ENCODE measurements at places on chromosomes 7 and 10. TPM values are rescaled to one million over a fixed set of nuclear protein-coding genes. Genes with fewer than 3 reads are reported as not detected.

GRCh38 chr10:2076528-2076927 lies 339.2 kb upstream of the ADARB2 start:
- no peak for DNase-seq

The FAM13C gene
- 0.03 TPM for total RNA-seq

DNA sequence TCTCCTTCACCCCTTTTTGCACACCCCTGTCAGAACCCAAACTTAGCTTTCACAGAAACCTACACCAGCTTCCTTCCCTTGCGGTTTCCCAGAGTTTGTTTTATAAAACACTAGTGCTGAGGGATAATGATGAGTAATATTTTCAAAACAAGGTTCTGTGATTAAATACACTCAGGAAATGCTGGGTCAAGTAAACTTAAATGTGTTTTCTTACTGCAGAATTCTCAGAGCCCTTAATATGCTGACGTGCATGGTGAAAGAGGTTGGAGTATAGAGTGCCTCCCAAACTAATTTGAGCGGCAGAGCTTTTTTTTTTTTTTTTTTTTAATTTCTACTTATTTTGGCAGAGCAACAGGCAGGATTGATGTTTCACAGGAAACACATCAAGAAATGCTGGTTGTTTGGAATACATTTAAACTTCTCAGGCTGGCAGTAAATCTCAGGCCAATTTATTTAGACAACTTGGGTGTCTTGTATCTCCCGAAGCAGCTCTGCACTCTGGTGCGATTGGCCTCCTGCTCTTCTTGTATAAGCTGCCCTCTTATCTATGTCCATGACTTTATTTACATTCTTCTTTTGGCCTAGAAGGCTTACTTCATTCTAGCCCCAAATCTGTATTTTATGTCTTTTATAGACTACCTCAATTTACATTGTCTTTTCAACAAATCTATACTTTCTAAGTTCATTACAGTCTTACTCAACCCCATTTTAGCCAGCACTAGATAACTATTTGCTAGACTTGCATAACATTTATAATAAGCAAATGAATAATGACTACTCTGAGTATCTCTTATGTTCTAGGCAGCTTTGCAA lies 165.4 kb downstream of the BMPER start:
- no peak for DNase-seq

The GPR37 gene
- not detected for total RNA-seq

GRCh38 chr10:35885076-35885475 lies 243.0 kb upstream of the FZD8 start:
- no peak for DNase-seq

GRCh38 chr7:118872568-118872967 lies 648.1 kb downstream of the ANKRD7 start:
- no peak for DNase-seq

DNA sequence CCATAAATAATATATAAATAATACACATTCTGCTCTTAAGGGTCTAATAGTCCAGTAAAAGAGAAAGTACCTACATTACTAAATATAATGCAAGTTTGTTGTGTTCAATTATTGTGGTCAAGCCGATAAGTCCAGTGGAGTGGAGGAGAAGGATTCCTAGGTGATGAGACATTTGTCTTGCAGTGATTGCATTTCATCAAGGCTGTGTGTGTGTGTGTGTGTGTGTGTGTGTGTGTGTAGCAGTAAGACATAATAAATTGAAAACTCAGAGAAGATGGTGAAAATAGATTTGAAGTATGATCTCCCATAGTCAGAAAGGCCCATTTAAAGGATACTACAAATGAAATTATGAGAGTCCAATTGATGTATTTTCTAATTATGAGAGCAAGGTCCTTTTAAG lies 192.5 kb upstream of the SEMA3C start:
- DNase-seq, result peak; percentile 60

GRCh38 chr7:91692800-91693199 lies 187.7 kb downstream of the MTERF1 start:
- no peak for DNase-seq

- no peak for DNase-seq
These were observed 926.3 kb downstream of the NRG3 start for GRCh38 chr10:82801289-82801688.

DNA sequence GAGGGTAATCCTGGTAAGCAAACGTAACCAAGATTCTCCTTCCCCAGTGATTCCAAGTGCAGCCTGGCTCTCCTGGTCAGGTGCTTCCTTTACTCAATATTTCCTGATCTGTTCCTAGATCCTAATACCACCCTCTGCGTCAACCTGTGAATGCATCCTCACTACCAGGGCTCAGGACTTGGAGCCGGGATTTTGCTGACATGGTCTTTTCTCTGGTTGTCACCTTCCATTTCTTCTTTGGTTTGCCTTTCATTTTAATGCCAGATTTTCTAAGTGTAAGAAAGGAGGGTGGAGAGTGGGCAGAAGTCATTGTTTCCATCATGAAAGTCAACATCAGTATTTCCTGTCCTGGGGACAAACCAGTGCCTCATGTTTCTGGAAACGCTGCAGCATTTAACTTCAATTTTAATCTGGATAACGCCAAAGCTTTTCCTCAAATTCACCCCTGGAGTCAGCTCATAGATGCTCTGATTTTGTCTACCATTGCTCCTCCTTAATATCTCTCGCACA lies 210.4 kb upstream of the ZNF32 start:
- no peak for DNase-seq

The GIMAP6 gene
- not detected for total RNA-seq

GRCh38 chr7:89123871-89124270 lies 328.3 kb upstream of the TEX47 start:
- no peak for DNase-seq

DNA sequence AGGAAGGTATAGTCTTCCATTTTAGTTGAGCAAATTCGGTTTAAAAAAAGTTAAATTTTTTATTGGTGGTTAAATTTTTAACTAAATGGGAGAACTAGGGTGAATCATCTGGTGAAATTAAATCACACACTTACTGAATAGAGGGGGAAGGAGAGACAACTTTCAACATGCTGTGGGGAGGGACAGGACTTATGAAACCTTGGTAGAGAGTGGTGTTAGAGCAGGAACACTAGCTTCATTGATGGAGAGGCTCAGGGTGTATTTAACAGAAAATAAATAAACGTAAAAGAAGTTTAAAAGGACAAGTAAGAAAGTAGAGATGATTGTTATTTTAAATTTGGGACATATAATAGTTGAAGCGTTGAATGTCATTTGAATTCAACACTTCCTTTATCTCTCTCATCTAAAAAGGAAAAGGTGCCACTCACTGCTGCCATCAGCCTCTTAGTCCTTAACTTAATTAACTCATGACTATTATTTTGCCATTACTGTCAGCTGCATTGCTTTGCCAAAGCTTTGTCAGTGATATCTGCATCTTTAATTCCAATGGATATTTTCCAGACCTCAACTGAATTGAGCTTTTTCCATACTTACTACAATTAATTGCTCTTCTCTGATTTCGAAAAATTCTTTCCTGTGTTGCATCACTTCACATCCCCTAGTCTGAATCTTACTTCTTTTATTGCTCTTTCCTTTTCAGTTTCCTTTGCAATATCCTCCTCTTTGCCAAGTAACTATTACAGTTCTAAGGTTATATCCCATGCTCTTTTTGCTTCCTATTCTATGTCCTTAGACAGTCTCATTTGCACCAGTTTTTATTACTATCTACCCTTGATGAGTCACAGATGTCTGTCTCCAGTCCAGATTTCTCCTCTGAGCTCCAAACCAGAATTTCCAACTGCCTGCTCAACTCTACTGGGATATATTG lies 71.7 kb downstream of the GNAT3 start:
- DNase-seq, result no peak

The CALY gene
- total RNA-seq, result not detected

DNA sequence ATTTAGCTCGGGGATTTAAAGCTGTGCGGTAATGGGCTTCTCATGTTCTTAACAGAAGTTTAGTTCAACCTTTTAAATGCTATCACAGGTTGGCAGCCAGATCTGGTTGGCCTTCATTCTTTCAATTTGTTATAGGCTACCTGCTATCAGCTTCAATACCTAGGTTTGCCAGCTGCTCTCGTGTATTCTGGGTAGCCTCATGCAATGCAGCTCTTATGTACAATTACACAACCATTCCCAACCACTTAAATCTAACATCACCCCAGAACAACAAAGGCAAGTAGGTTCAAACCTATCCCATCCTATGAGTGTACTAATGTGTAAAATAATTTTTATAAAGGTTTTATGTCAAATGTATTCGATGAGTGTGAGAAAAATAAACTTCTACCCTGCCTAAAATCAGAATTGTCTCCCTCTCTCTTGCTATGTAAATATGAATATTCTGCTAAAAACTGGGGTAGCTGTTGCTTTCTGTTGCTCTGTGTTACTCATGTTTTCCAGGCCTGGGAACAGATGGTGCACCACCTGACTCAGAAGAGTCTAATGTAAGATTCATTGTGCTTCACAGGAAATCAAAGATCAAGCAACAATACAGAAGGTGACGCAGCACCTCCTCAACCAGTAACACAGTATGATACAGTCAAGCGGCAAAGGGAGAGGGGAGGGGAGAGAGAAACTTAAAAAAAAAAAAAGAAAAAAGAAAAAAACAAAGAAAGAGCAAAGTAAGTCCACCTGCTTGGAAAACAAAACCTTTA lies 188.6 kb downstream of the ETV1 start:
- peak; percentile 22 for DNase-seq

DNA sequence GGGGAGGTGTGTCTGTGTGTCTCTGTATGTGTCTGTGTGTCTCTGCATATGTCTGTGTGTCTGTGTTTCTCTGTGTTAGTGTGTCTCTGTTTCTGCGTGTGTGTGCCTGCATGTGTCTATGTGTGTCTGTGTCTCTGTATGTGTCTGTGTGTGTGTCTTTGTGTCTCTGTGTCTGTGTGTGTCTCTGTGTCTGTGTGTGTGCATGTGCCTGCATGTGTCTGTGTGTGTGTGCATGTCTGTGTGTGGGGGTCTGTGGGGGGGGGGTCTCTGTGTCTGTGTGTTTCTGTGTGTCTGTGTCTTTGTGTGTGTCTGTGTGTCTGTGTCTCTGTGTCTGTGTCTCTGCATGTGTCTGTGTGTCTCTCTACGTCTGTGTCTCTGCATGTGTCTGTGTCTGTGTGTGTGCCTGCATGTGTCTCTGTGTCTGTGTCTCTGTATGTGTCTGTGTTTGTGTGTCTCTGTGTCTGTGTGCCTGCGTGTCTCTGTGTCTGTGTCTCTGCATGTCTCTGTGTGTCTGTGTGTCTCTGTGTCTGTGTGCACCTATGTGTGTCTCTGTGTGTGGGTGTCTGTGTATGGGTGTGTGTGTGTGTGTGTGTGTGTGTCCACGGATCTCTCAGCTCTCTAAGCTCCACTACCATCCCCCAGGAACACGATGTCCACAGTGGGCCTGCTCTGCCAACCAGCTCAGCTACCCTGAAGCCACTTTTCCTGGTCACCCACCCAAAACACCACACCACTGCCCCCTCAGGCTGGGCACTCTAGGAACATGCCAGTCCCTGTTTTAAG lies 41.7 kb downstream of the RASGEF1A start:
- DNase-seq, result peak; percentile 30

DNA sequence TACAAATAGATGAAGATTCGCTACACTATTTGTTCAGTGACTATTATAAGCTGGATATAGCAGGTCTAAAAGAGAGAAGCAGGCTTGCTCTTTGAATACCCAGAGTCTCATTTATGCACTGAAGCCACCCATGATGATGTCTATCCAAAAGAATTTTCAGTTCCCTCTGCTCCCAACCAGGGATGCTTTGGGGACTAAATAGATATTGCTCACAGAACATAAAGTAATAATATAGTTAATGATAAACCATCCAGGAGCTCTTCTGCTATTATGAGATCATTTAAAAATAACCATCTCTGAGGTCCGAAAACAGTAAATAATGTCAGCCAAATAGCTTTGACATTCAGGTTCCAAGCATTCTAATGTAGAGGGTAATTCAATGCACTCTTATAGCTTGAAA lies 875.4 kb downstream of the SORCS3 start:
- DNase-seq, result no peak

- no peak for DNase-seq
These were observed 30.9 kb upstream of the CFAP46 start for GRCh38 chr10:132972986-132973902.

- DNase-seq, result no peak
These were observed 88.5 kb upstream of the ZNF479 start for GRCh38 chr7:57220746-57221145.

The NME8 gene
- total RNA-seq, result not detected

The ARL3 gene
- 12.1 TPM for total RNA-seq

- DNase-seq, result no peak
These were observed 42.0 kb downstream of the GALNT17 start for GRCh38 chr7:71173955-71174354.

GRCh38 chr7:22861576-22861975 lies 38.9 kb upstream of the TOMM7 start:
- DNase-seq, result no peak

- DNase-seq, result no peak
These were observed 43.1 kb upstream of the TUBB8 start for GRCh38 chr10:92153-92552.

DNA sequence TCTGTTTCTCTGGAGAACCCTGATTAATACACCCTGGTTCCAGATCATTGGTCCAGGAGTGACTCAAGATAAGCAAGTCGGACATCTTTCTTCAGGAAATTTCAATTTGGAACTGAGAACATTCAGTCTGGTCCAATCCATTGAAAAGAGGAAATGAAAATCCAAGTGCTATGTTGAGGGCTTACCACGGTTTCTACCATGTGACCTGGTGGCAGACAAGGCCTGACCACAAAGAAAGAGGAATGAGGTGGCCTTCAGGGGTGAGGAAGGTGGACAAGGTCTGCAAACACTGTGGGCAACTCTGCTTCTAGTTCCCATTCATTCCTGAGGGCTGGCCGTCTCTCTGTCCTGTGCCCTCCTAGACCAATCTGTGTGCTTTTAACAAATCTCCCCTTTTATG lies 149.2 kb upstream of the GHITM start:
- DNase-seq, result no peak

DNA sequence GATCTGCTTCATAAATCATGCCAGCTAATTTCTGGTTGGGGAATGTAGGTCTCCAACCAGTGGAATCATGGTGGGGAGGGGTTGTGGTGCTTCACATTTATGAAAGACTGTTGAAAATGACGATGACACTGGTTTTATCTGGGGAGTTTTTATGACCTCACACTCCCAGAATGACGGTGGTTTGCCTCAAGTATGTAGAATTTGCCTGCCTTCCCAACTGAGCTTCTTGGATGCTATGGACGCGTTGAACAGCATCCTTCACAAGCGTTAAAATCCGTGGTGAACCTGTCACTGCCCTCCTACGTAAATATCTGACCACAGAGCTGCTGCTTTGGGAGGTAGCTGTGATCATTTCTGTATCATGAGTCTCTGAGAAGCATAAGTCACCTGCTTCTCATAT lies 3.3 kb downstream of the INSYN2A start:
- no peak for DNase-seq

- no peak for DNase-seq
These were observed 7.1 kb downstream of the CPVL start for GRCh38 chr7:29139191-29139590.

The CYP2C8 gene
- total RNA-seq, result not detected

The CEP55 gene
- total RNA-seq, result 198 TPM

DNA sequence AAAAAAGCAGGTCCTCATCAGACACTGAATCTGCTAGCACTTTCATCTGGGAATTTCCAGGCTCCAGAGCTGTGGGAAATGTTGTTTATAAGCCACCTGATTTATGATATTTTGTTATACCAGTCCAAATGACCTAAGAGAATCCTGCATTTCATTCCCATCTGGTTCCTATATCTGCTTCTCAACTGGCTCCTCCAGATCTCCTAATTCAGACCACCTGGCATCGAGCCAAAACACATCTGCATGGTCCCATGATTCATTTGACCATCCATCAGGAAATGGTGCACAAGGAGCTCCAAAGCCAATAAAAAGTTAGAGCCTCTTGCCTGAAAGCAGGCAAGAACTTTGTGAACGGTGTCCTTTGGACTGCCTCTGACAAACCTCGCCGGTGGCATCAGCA lies 108.9 kb downstream of the IPMK start:
- DNase-seq, result no peak

Data from SJSA1 (cell line).